ENCODE measurements at places on chromosomes 7 and 10. TPM values are rescaled to one million over a fixed set of nuclear protein-coding genes. Genes with fewer than 3 reads are reported as not detected.
A peak's percentile ranks its signal among the peaks of the same experiment; 100 is the strongest.

MYH16 gene
- total RNA-seq: not detected

DNA sequence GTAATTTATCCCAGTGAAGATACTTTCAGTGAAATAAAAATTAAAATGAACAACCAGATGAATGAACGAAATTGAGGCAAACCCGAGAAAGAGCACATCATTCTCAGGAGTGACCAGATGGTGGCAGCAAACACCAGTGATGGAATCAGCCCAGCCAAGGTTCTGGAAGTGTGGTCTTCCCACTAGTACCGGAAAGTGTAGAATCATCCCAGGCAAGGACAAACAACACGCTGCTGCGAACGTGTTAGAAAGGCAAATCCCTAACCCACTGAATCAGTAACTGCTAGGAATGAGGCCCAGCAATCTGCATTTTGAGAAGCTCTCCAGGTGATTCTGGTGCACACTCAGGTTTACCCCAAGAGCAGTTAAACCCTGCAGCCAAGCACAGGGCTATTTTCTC lies 15.5 kb upstream of the SLC18A3 start:
- peak; percentile 48 for DNase-seq

DNA sequence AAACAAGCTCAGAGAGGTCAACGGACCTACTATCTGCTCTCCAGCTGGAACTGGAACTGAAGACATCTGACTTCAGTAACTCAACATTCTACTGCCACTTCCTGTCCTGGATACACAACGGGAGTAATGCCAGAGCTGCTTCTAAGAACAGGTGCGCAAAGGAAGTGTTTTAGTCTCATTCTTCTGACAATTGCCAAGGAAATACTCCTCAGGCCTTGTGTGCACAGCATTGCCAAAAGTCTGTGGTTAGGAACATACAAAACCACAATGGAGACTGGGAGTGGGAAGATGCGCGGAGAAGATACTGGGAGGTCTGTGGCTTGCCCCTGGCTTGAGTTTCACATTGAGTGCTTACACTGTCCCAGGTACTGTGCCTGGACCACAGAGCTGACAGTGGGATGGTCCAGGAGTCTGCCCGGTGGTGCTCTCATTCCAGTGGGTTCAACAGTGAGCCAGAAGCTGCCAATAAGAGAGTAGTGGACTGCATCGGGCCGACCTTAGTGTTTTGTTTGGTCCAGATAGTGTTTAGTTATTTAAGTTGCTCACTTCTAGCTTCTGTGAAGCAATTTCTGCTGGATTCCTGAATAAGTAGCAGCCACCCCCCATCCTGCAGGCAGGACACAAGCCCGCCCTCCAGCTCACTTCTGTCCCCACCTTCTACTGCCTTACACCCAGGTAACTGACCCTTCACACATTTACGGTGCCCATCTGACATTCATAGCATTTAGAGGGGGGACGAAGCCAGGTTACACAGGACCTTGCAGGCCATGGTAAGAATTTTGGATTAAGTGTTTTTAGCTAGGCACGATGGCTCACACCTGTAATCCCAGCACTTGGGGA lies 10.3 kb downstream of the TBL2 start:
- DNase-seq: no peak

GRCh38 chr10:104054430-104054829 lies 31.2 kb downstream of the COL17A1 start:
- DNase-seq: no peak

DNA sequence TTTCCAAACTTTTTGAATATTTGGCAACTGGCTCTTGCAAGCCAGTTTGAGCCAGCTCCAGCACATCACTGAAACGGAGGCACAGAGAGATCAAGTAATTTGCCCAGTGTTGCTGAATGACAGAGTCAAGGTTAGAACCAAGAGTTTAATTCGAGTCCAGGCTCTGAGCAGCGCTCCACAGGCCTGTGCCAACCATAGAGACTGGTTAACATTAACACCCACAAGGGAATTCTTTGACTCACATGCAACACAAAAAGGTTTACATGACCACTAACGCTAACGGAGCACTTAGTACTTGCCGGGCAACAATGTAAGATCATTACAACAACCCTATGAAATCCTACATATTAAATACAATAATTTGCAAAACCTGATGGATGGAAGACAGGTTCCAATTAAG lies 1.5 kb downstream of the RGS10 start:
- no peak for DNase-seq
